Osteoblast (primary cell): ENCODE measurements at places on chromosomes 2 and 18. TPM values are rescaled to one million over a fixed set of nuclear protein-coding genes. Genes with fewer than 3 reads are reported as not detected.

The SPR gene
- total RNA-seq: 17.0 and 19.2 TPM in 2 replicates

The DAPL1 gene
- total RNA-seq: 0.29 TPM in 1 of 2 replicates, not detected in the other

The UGT1A4 gene
- total RNA-seq: not detected in 2 replicates

The GALNT3 gene
- 11.2 and 12.7 TPM in 2 replicates for total RNA-seq

The ZNF521 gene
- 27.5 and 33.6 TPM in 2 replicates for total RNA-seq

The RNF152 gene
- total RNA-seq: 3.3 and 5.0 TPM in 2 replicates

The CRYBA2 gene
- total RNA-seq: not detected in 2 replicates

The IL36RN gene
- not detected in 2 replicates for total RNA-seq

The IL1RN gene
- not detected in 2 replicates for total RNA-seq

The KIAA2012 gene
- total RNA-seq: under 0.01 TPM in 1 of 2 replicates, not detected in the other

- DNase-seq: no peak
Measured at GRCh38 chr18:75005626-75006025, 203.3 kb downstream of the PTGR3 start.

GRCh38 chr2:128832946-128833663 lies 514.4 kb upstream of the HS6ST1 start:
- no peak for DNase-seq

- DNase-seq: peak; percentile 66
Measured at GRCh38 chr2:135798762-135799161, 38.2 kb downstream of the LCT start.

DNA sequence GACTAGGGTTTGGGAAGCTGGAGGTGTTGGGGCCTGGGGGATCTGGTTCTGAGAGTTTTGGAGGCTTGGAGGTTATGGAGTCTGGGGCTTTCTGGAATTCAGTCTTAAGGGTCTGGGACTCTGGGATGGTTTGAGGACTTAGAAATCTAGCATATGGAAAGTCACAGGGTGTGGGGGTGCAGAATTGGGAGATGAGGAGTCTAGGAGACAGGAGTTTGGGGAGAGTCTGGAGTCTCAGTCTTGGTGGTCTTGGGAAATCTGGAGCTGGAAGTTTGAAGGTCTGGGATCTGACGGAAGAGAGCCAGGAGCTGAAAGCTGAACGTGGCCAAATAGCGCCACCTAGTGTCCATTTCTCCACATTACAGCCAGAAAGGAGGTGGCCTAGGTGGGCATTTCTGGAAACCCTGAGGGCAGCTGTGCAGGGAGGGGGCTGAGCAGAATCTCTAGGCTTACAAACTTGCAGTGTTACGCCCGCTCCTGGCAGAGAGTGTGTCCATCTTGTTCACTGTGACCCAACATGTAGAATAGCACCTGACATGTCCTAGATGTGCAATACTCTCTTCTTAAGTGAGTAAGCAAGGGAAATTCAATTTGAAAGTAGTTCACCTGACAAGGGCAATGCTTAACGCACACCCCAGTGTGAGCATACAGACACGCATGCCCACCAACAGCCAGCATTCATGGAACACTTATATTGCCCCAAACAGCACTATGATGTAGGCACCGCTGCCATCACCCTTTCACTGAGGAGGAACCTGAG lies 204.8 kb downstream of the TFCP2L1 start:
- peak; percentile 95 for DNase-seq

DNA sequence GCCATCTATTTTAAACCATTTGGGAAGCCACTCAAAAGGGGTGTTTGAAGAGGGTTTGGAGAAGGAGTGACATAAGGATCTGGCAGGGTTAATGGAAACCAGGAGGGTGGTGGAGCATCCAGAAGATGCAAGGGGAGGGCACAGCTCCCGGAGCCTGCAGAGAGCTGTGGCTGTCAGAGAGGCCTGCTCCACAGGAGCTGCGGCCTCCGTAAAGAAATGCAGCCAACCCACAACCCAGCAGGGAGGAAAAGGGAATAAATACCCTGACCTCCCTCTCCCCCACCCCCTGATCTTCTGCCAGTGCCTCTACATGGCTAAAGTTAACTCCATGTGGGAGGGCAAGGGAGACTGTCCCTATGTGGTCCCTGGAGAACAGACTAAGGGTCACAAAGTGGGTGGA lies 567.1 kb upstream of the POU3F3 start:
- no peak for DNase-seq

GRCh38 chr2:29570539-29570938 lies 350.8 kb downstream of the ALK start:
- DNase-seq: no peak

GRCh38 chr18:63152791-63153190 lies 166.8 kb downstream of the BCL2 start:
- DNase-seq: no peak

DNA sequence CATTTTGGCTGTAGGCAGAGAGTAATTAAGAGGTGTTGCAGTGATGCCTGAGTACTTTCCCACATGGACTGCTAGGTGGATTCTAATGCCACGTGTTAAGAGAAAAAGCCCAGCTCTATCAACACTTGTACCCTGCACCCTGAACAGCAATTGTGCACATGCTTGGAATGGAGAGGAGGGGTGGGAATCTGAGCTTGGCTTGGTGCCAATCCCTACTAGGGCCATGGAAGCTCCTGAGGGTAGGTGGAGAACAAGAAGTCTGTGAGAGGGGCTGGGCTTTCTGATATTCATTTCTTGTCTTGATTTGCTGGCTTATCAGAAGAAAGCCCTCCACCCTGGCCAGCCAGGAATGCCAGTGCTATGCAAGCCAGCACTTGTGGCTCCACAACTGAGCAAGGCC lies 292.2 kb downstream of the KCNS3 start:
- no peak for DNase-seq

DNA sequence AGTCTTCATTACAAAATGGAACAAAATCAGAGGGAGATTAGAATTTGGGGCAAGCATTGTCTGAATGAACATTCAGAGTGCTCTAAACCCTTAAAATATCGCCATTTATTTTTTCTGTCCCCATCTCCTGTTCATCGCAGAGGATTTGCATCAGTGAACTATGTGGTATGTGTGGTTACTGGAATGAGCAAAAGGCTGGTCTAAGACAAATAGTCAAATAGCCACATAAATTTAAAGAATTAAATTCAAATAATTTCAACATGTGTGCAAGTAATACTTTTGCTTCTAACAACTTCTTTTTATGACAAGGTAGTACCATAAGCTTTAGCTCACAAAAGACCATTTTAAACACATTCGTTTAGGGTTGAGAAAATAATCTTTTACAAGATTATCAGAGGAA lies 82.6 kb upstream of the ST8SIA3 start:
- DNase-seq: no peak

DNA sequence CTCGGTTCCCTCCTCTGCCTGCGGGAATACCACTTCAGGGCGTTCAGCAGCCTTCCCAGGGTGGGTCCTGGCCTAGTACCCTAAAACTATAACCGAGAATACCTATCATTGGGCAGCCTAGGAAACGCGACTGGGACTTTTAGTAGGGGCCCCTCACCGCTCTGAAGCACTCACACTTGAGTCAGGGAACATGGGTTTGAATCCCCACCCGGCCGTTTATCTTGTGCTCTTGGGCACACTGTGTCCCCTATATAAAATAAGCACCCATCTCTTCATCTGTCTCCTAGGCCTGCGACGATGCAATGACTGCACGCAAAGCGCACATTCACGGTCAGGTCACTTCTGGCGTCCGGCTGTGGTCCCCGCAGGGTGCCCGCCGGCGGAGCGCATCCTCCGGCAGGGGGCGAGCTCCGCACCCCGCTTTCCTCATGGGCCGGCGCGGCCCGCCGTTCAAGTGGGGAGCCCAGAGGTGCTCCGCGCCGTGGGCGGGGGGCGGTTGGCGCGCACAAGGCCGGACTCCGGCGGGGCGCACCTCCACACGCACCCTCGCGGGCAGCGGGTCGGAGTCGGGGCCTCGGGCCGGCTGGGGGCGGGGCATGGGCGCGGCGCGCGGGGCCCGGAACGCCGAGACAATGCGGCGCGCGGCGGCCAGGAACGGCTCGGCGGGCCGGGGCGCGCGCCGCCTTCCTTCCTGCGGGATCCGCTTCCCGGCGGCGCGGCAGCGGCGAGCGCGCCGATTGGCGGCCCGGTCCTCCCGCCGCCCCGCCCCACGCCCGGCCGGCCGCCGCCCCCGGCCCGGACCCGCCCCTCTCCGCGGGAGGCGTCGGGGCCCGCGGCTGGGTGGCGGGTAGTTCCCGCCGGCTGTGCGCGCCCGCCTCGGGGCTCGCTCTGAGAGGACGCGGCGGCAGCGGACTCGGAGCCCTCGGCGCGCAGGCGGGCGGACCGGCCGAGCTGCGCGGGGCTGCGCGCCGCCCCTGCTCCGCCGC lies at the start of gene ASAP2:
Gene ASAP2, plus strand, starts transcription at position 850 of the 986 bp plus-strand sequence. CDS start 293 bp downstream, outside the sequence.
- DNase-seq: peak; percentile 100

DNA sequence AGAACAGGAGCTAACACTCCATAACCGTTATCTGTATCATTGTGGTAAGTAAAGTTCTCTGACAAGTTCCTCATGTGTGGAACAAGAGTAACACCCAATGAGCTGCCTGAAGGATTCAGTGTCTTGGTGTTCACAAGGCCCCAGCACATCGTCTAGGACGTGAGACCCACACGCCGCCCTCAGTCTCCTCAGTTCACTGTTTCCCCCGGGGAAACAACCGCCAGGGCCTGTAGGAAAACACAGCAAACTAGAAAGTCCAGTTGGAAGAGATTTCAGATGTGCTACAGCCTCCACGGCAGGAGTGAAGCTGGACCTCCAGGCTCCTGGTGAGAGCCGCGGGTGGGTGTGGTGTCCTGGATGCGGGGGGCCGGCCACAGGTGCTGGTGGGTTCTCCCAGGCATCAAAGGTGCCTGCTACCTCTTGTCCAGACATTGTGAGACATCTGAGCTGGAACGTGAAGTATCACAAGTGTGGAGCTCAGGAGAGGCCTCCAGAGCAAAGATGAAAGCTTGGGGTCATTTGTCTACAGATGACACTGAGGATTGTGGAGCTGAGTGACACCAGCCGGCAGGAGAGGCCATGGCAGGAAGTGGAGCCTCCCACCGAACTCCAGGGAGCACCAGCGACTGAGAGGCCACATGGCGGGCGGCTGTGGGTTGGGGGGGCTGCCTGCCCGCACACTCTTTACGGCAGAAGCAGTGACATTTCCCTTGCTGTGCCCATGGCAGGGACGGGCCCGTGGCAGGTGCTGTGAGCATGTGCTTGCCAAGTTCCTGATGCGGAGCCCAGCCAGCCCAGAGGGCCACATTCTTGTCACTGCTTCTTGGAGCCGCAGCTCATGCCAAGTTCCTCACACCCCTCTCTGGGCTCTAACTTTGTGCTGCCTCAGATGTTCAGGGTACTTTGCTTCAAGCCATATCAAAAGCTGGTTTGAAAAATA lies 131.2 kb downstream of the TMEM18 start:
- no peak for DNase-seq

DNA sequence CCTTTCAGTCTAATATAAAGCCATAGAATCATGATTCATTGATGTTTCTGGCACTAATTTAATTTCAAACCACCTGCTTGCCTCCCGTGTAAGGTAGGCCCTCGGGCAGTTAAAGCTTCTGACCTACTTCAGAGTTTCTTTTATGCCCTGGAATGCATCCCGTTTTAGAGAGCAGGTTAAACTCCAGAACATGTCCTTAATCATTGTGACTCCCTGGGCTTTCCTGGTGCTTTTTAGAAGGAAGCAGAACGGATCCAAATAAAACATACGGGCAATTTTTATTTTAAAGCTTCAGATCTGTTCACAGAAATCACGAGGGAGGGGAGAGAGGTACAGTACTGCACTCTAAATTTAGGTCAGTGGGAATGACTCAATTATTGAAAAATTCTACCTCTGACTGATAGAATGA lies 134.8 kb downstream of the GCA start:
- no peak for DNase-seq

- no peak for DNase-seq
Measured at GRCh38 chr2:65199891-65200290, 27.7 kb upstream of the ACTR2 start.

GRCh38 chr2:85063981-85064599 lies 69.1 kb upstream of the TCF7L1 start:
- no peak for DNase-seq

GRCh38 chr2:56693501-56693900 lies 509.7 kb downstream of the CCDC85A start:
- no peak for DNase-seq

DNA sequence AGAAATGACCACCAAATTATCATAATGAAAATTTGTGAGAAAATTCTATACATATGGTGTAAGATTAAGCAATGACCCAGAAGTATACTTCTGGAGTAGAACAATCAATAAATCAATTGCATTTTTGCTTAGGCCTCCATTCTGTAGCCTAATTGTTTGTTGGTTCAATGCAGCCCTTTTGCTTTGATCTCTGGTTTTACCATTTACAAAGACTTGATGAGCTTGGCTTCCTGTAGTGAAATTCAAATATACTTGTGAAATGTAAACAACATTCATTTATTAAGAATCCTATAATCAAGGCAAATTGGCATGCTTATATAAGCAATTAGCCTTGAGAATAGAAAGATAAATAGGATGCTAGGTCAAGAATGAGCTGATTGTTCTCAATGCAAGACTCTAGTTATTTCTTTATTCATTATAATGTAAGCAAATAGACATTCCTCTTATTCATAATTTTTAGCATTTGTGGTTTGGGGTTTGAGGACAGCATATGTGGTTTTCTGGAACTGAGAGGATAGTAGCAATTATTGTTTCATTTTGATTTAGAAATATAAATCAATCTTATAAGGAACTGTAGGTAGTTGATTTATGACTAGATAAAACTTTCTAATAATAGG lies 9.7 kb downstream of the FMNL2 start:
- DNase-seq: no peak

DNA sequence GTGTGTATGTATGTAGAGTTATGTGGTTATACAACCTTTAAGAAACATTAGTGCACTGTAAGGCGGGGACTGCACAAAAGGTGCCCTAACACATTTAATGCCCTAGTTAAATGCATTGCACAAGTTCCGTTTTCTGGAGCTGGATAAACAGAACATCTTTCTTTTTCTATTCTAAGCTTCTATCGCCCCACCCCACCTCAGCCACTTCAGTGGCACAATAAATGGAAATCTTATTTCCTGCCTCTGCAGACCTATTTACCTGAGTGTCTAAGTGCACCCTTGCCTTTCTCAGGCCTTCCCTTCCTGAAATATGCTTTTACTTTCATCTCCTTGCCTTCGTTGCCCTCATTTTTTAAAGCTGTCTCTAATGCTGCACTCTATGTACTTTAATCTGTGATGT lies 123.5 kb downstream of the TANC1 start:
- DNase-seq: no peak

GRCh38 chr2:97761192-97761591 lies 47.8 kb downstream of the ZAP70 start:
- DNase-seq: no peak

DNA sequence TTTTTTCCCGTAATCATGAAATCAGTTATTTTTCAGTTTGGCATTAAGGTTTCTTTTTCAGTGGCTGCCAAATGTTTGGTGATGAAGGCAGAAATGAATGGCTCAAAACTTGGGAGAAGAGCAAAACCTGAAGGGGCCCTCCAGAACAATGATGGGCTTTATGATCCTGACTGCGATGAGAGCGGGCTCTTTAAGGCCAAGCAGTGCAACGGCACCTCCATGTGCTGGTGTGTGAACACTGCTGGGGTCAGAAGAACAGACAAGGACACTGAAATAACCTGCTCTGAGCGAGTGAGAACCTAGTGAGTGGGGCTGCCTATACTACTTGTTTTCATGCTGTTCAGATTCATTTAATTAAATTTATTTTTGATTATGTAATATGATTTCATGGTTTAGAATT lies 29.2 kb upstream of the MSH2 start:
- peak; percentile 62 for DNase-seq

GRCh38 chr18:63348508-63349136 lies 18.4 kb downstream of the KDSR start:
- DNase-seq: no peak

GRCh38 chr2:16907645-16908282 lies 242.1 kb upstream of the CYRIA start:
- DNase-seq: no peak
